ENCODE measurements at places on chromosomes 12 and 14.
A peak's percentile ranks its signal among the peaks of the same experiment; 100 is the strongest.

DNA sequence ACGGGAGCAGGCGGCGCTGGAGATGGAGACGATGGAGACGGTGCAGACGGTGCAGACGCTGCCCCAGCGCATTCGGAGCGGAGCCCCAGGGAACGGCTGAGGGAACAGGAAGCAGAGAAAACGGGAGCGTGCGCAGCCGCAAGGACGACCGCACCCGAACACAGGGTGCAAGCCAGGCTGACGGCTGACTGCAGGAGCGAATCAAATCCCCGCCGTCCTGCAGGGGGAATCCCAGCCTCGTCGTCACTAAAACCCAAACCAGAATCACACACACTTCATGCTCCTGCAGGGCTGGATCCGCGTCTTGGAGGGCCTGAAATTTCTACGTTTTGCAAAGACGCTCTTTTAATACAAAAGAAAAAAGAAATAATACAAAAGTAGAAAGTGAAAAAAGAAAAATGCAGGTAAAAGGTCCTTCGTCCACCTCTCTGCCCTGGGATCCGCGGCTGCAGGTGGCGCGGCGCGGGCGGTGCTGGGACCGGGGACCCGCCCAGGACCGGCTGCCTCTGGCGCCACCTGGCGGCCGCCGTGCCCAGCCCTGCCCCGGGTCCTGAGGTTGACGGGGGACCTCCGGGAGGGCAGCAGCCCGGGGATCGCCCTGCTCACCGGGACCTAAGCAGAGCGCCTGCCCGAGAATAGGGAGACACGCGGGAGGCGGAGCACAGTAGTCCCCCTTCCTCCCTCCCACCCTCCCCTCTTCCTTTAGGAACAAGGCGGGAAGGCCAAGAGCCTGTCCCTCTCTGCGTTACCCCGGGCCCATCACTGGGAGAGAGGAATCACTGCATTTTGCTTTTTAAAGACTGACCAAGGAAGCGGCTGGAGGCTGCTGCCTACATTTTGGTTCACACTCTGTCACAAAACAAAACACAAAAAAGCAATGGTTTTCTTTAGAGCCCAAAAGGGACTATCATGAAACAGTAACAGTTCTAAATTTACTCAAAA is 20.1 kb downstream of the STX2 start:
- peak; percentile 61 for DNase-seq

- DNase-seq: no peak
Observed at GRCh38 chr12:6182279-6182898, 17.8 kb upstream of the CD9 start.

- DNase-seq: no peak
Observed at GRCh38 chr14:92404018-92404417, 81.1 kb downstream of the SLC24A4 start.

DNA sequence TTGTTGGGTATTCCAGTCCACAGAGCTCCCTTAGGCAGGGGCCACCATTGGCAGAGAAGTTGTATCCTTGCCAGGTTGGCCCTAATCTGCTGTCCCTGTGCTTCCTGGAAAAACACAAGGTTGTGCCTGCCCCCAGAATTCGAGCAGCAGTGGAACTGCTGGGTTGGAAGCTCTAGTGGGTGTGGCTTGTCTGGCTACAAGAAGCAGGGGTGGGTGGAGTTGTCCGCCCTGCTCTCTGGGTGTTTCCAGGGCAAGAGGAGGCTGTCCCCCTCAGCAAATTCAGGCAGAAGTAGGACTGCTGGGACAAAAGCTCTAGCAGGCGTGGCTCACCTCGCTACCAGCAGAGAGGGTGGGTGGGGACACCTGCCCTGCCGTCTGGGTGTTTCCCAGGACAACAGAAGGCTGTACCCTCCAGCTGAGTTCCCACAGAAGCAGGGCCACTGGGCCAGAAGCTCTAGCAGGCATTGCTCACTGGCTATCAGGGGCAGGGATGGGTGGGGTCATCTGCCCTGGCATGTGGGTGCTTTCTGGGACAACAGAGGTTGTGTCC is 72.8 kb upstream of the NPAS3 start:
- no peak for DNase-seq
